ENCODE measurements at places on chromosomes 16 and 17.

- no peak for DNase-seq
Measured at GRCh38 chr17:5257124-5257523, 22.5 kb upstream of the SCIMP start.

- DNase-seq: no peak
Measured at GRCh38 chr17:42286411-42287221, 1.7 kb upstream of the STAT5A start.

- DNase-seq: no peak
Measured at GRCh38 chr17:4003131-4003500, 38.9 kb upstream of the ATP2A3 start.

DNA sequence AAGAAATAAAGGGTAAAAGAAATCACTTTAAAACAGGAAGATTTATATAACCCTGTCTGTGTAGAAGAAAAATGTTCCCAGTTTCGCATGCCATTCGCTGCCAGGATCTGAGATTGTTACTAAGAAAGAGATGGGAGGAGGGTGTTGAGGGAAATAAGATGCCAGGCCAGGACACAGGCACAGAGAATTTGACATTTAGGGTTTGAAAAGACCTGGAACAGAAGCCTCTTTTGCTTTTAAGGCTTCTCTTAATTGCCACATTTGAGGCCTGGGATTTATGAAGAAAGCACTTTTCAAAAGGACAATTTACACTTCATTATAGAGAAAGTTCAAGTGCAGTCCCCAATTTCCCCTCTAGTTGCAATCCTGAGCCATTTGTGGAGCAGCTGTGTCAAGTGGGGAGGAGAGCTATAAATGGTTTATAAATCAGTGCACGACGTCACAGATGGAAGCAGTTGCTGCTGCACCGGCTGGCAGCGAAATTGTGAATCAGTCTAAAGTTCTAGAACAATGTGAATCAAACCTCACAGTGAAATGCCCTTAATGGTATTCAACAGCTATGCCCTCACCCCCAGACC is 26.5 kb upstream of the C16orf87 start:
- peak; percentile 45 for DNase-seq

- DNase-seq: no peak
Measured at GRCh38 chr17:6996256-6997011, 585 bp downstream of the ALOX12 start.

DNA sequence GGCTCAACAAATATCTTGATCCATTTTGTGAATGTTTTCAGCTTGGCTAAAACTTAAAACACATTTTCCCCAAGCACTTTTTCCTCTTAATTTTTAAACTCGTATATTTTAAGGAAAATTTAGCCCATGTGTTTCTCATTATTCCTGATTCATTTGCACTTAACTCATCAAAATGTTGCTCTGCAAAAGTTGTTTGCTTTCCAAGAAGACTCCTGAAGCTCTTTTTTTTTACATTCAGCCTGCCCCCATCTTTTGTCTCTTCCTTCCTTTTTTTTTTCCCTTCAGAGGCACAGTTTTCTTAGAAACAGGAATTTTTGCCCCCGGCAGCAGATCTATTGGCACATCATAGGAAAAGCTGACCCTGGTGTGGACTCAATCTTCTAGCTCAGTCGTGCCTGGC is 155.0 kb upstream of the SALL1 start:
- peak; percentile 16 for DNase-seq

DNA sequence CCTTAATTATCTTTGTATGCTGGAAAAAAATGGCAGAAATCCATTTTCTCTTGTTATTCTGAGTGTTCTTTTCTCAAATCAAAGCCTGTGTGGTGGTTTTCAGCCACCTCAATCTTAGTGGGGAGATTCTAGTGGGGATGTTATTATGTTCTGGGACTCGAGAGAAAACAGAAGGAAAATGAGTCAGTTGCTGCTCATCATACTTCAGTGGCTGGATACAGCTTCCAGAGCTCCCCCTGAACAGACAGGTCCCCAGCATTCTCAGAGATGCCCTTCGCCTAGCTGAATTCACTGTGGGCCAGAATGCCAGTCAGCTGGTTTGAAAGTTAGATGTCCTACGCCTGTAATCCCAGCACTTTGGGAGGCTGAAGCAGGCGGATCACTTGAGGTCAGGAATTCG is 8.5 kb downstream of the ST6GALNAC1 start:
- DNase-seq: no peak

GRCh38 chr17:75845058-75845711 is 981 bp upstream of the UNC13D start:
- DNase-seq: peak; percentile 65

- DNase-seq: no peak
Measured at GRCh38 chr17:11712456-11712855, 114.2 kb downstream of the DNAH9 start.

DNA sequence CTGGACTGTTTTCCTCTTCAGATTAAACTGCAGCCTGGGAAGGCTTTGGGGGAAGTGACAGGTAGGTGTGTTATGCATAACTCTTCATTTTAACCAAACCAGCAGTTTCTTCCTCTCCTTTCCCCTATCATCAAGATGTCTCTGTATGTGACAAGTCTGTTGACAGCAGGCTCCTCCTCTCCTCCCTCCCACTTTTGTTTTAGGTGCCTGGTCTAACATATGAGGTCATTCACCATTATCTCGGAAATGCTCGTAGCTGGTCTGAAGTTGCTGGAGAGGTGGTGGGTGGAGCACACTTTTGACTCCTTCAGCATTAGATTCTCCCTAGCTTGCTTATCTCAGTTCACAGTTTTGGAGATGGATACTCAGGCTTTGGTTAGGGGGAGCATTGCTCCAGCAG is 571.0 kb upstream of the EEF2KMT start:
- no peak for DNase-seq

- no peak for DNase-seq
Measured at GRCh38 chr17:74040729-74041128, 162.7 kb upstream of the RPL38 start.

- DNase-seq: peak; percentile 69
Measured at GRCh38 chr16:17389384-17389783, 81.4 kb downstream of the XYLT1 start.

DNA sequence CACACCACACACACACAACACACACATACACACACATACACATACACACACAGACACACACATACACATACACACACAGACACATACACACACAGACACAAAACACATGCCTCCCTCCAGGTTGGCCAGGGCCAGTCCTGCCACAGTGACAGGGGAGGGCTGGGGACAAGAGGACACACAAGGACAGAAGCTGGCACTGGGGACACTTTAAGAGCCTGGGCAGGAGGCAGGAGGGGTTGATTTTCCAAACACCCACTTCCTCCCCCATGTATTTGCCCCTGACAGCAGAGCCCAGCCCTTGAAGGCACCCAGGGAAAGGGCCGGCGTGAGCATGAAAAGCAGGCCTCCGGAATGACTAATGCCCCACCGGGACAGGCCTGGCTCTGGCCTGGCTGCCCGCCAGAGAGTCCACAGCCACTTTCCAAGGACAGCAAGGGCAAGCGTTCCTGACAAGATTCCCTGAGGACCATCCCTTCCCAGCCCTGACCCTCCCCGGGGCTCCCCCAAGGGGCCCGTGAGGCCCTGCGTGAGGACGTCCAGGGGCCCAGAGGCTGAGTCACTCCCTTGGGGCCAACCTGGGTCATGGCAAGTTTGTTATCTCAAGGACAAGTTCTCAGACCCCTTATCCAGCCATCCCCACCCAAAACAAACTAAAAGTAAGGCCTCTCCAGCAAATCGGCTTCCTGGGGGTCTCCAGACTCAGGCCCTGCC is 235.6 kb downstream of the ZNF423 start:
- peak; percentile 95 for DNase-seq

GRCh38 chr16:82580298-82580890 is 46.4 kb upstream of the CDH13 start:
- no peak for DNase-seq

GRCh38 chr17:37089956-37090355 is 141.2 kb downstream of the AATF start:
- no peak for DNase-seq

DNA sequence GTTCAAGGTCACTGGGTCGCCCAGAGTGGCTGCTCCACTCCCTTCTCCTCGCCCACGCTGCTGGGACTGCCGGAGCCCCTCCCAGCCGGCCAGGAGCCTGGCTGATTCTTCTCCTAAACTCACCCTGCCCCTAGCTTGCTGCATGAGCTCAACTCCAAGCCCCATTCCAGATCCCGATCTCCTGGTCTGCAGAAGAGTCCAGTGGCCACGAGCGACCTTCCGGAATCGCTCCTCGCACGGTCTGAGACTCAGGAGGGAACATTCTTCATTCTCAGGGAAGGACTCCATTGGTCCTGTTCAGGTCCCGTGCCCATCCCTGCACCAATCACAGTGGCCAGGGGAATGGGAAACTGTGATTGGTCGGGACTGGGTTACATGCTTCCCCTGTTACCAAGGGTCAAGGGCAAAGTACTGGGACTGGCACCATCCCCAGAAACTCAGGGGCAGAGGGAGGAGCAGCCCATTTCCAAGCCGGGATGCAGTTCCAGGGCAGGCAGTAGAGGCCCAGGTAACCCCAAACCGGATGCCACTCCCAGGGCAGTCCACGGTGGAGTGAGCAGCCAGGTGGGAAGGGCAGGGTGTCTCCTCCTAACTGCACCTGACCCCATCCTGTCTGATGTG is 24.5 kb upstream of the CIBAR2 start:
- no peak for DNase-seq

DNA sequence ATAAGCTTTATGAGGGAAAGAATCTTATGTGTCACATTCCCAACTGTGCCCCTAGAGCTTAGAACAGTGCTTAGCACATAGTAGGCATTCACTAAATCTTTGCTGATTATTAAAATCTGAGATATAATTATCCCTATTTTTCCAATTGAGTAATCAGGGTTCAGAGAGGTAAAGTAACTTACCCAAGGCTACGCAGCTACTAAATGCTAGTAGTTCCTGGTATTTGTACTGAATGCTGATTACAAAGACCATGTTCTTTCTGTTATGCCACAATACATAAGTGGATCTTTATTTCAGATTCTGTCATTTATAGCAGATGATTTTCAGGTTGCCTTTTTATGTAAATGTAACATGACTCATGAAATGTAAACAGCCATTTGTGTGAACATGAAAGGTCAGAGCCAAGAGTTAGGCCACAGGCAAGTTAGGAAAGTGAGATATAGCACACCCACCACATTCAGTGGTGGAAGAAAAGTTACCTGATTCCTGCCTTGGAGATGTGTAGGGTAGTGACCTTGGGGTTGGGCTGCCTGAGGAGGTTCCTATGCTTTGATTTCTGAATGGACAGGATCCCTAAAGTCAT is 77.2 kb downstream of the FTO start:
- DNase-seq: no peak

GRCh38 chr16:89024546-89025060 is 47.6 kb upstream of the CBFA2T3 start:
- no peak for DNase-seq

GRCh38 chr17:3033248-3033640 is 30.2 kb downstream of the OR1D5 start:
- no peak for DNase-seq

- DNase-seq: no peak
Measured at GRCh38 chr17:57554826-57555635, 190.1 kb downstream of the CCDC182 start.

DNA sequence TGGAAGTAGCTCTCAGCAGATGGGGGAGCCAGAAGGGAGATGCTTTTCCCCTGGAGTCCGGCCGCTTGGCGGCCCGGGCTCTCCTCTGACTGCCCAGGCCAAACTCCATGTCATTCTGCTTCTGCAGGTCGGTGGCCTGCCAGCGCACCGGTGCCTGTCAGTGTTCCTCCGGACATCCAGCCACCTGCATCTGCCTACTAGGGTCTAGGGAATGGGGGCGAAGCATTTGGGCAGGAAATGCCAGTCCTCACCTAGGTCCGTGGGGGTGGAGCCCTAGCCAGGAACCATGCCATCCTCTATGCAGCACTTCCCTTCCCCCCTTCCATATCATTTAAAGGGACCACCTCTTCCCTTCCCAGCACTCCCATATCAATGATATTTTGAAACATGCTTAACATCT is 34.2 kb downstream of the GJC1 start:
- no peak for DNase-seq

DNA sequence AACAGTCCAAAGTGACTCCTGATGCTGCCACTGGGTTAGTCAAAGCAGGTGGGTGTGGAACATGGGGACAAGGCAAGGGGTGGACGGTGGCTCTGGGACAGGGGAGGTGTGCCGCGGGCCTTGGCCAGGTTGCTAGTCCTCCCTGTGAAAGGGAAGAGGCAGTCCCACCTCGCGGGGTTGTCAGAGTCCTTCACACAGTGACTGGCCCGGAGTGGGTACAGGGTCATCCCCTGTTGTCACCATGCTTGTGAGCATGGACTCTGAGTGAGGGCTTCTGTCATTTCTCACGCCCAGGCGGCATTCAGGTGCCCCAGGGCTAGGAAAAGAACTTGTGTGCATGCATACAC is 3.1 kb upstream of the ZNF469 start:
- no peak for DNase-seq

DNA sequence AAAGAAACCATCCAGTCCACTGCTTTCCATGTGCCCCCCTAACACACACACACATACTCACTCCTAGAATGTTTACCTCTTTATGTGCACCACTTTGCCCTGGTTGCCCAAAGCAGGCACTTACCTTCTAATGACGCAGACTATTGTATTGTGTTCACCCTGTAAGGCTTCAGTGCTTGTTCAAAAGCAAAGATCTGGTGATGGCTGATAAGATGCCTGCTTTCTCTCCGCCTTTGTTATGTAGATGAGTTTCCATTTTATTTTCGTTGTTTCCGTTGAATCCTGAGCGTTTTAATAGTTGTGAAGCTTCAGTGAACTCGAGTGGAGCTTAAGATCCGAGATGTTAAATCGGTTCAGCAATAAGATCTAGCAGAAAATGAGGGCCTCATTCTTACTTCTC is 452.7 kb downstream of the TMEM114 start:
- no peak for DNase-seq

DNA sequence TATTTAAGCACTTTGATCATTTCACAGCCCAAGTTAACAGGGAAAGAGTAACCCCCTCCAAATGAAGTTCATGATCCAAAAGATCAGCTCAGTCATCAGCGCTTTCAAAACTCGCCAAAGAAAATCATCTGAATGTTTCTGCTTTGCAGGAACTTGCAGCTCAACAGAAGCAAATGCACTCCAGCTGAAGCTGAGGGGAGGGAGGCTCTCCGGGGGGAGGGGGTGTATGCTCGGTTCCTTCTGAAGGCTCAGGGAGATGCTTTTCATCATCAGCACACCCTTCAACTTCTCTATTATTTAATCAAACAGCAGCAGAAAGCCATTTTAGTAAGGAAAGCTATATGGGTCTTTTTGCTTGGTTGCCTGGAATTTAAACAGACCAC is 24.4 kb upstream of the ERN1 start:
- no peak for DNase-seq

- DNase-seq: peak; percentile 49
Measured at GRCh38 chr16:30927789-30928378, 4.5 kb downstream of the FBXL19 start.

DNA sequence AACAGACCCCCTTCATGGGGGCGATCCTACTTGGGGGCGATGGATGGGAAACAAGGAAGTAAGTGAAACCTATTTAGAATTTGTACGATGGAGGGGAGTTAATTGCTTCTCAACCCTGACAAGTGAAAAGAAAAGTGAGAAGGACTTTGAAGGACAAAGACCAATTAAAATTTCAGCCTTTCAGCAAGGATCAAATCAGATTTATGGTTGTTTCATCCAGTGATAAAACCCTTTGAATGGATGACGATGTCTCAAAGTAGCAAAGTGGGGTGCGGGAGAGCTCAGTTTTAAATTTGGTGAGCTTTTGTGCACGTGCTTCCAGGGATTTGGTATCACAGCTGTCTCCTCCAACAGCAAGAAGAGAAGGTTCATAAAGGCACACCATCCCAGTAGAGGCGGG is 51.7 kb downstream of the CMIP start:
- no peak for DNase-seq

- peak; percentile 22 for DNase-seq
Measured at GRCh38 chr16:50467943-50468748, 80.0 kb upstream of the NKD1 start.

GRCh38 chr16:17162560-17162959 is 308.2 kb downstream of the XYLT1 start:
- DNase-seq: no peak
